Smooth muscle cell of the brain vasculature (primary cell): ENCODE measurements at places on chromosomes 6 and 20.

- no peak for DNase-seq
Observed at GRCh38 chr6:106128981-106129781, 43.0 kb downstream of the PRDM1 start.

DNA sequence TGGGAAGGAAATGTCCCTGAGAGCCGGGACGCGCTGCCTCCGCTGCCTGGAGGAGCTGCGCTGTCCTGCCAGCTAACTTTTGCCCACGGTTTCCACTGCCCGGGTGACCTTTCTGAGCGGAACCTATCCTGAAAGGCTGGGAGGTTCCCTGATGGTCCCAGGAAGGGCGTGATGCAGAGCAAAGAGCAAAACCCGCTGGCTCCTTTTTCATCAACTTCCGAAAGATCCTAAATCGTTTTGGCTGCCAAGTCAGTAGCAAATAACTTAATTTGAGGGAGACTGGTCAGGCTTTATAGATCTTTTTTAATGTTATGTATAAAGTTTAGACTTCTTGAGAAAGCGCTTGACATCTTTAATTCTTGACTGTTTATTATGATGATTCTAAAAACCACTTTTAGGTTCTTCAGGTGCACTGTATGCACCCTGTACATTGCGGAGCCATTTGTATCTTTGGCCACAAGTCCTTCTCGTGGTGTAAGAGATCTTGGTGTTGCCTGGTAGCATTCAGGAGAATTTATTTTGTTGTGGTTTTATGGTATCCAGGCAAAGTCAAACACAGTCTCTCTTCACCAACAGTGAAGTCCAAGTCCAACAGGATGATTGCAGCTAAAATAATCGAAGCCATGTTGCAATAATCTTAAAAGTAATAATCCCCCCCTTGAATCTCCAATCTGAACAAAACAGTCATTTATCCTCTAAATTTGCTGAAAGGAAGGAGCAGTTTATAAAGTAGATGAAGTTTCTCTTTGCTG lies at the start of gene SYNE1:
Gene SYNE1 (minus strand): TSS at position 67 of the 752 bp plus-strand sequence. CDS start 9,031 bp downstream, outside the sequence.
- DNase-seq, result no peak

- no peak for DNase-seq
Observed at GRCh38 chr20:23255716-23256385, 94.7 kb upstream of the NXT1 start.

- DNase-seq, result no peak
Observed at GRCh38 chr20:51341581-51341980, 200.9 kb downstream of the NFATC2 start.

DNA sequence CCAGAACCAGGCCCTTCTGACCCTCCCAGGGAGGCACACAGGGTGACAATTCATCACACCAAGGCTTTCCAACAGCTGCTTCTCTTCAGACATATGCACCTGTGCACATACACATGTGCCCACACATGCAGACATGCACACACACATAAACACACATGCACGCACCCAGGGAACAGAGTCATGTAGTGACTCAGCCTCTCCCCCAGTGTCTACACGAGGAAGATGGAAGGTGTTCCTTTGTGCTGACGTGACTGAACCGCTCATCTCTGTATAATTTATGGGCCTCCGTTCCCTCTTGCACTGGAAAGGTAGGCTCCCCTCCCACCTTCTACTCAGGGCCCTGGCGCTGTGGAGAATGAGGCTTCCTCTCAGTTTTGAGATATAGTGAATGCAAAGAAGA lies 23.8 kb upstream of the PLEKHG1 start:
- no peak for DNase-seq

DNA sequence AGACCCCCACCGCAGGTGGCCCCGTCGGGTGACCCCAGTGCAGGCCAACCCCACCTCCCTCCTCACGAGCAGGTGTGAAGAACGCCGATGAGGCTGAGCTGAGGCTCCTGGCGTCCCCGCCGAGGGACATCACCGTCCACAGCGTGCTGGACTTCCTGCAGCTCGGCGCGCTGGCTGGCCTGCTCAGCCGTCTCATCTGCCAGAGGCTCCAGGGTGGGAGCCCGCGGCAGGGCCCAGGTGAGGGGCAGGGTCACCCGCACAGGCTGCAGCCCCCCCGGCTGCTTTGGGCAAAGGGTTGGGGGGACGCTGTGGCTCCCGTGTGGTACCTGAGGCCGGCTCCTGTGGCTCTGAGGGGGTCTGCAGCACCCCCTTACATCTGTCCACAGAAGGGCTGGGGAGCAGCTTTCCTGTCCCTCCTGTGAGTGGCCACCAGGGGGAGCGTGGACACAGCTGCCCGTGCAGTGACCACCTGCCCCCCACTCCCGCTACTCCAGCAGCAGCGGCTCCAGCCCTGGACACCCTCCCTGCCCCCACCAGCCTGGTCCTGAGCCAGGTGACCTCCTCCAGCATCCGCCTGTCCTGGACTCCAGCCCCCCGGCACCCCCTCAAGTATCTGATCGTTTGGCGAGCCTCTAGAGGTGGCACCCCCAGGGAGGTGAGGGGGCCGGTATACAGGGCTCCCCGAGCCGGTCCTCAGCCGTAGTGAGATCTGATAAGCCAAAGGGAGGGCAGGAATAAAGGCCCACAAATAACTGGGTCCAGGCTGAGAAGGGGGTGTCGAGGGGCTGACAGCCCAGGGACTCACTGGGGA lies 16.5 kb downstream of the COL20A1 start:
- DNase-seq, result no peak

GRCh38 chr6:119527231-119527578 lies 177.6 kb upstream of the MAN1A1 start:
- DNase-seq, result no peak

DNA sequence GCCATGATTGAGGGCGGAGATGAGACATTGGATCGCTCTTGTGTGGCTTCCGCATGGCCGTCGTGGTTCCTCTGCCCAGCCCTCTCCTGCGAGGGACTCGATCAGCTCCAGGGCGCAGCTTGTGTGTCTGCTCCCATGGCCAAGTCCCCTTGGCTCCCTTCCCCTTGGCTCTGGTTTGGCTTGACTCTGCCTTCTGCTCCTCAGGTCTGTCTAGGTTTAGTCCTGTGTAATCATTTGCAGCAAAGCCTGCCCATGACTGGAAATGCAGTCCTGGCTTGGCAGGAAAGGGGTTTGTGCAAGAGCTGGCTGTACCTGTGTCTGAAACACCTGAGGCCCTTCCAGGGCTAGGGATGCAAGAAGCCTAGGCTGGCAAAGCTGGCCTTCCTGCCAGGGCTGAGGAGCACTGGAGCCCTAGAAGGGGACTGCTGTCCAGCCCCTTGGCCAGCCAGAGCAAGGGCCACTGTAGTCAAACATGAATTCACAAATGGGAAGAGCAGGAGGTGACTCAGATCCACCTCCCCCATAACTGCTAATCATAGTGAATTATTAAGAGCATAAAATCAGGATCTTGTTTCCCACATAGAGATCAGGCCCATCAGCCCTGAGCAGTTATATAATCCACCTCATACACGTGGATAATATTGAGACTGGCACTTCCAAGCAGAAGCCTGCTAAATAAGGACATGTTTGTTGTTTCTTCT lies 196.8 kb downstream of the FARS2 start:
- DNase-seq, result no peak
